ENCODE measurements at places on chromosomes 4 and X. TPM values are rescaled to one million over a fixed set of nuclear protein-coding genes. Genes with fewer than 3 reads are reported as not detected.
A peak's percentile ranks its signal among the peaks of the same experiment; 100 is the strongest.

DNA sequence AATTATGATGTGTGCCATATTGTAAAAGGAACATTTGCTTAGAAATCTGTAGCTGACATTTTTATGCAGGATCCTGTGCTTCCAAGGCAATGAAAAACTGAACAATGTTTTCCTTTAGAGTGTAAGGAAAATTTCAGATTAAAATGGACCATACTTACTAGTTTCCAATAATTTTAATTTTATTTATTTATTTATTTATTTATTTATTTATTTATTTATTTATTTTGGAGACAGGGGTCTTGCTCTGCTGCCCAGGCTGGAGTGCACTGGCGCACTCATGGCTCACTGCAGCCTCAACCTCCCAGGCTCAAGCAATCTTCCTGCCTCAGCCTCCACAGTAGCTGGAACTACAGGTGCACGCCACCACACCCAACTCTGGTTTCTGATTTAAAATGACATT, 369.8 kb upstream of the HAND2 start:
- no peak for DNase-seq

- DNase-seq, result no peak
Observed at GRCh38 chr4:129972257-129972656, 876.3 kb downstream of the C4orf33 start.

DNA sequence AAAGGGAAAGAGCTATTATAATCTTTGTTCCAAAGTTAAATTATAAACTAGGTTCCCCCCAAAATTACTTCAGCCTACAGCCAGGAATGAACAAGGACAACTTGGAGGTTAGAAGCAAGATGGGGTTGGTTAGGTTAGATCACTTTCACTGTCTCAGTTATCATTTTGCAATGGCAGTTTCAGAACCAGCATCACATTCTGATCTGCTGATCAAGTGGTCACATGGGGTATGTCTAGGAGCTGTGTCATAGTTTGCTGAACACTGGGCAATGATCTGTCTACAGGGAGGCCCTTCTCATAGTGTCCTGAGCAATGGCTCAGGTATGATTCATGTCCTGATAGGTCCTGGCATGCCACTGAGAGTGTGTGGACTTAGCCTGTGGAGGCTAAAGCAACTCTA, 41.6 kb upstream of the XIAP start:
- DNase-seq, result no peak

DNA sequence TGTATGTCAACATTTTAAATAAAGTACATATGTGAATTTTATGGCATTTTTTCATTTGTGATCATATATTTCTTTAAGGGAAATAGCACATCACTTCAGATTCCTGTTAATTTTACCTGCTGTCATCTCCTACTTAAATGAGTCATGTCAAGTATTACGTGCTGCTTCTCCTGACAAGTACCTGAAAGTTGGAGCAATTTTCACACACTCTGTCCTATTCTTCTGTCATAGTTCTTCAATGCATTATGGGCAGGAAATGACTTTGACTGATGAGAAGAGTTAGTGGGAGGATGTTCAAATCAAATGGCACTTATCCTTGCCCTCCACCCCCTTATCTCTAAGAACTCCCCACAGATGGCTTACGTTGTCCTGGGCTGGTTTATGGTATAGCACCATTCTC, 64.2 kb upstream of the SYTL5 start:
- DNase-seq, result no peak

- no peak for DNase-seq
Observed at GRCh38 chrX:11146411-11146810, 35.3 kb downstream of the HCCS start.

- no peak for DNase-seq
Observed at GRCh38 chr4:80225595-80225994, 28.3 kb downstream of the PRDM8 start.

DNA sequence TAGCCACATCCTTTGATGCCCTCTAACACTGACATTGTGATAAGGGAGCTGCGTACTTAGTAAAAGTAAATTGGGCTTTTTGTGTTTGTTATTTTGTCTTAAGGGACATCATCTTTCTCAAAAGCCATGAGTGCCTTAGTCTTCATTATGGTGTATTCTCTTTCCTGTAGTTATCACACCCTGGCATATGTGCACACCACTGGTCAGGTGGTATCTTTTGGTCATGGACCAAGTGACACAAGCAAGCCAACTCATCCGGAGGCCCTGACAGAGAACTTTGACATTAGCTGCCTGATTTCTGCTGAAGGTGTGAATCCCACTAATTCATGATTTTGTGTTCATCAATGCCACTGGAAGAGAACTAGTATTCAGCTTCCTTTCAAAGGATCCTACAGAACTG, 18.0 kb downstream of the HERC6 start:
- DNase-seq, result no peak

- peak; percentile 33 for DNase-seq
Observed at GRCh38 chr4:70559211-70559830, 32.7 kb upstream of the AMBN start.

- DNase-seq, result no peak
Observed at GRCh38 chr4:166989886-166990285, 244.4 kb downstream of the SPOCK3 start.

DNA sequence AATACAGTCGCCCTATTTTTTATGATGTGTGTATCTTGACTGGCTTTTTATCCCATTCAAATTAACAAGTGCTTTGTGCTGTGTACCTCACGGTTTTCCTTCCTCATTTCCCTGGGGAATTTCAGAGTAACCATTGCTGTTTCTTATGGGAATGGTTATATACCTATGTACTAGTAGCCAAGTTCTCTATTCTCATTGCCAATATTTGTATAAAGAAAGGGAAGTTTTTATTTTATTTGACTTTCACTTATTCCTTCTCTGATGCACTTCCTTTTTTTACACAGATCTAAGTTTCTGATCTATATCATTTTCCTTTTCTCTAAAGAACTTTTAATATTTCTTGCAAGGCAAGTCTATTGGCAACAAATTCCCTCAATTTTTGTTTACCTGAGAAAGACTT, 181.3 kb downstream of the SOWAHB start:
- no peak for DNase-seq

DNA sequence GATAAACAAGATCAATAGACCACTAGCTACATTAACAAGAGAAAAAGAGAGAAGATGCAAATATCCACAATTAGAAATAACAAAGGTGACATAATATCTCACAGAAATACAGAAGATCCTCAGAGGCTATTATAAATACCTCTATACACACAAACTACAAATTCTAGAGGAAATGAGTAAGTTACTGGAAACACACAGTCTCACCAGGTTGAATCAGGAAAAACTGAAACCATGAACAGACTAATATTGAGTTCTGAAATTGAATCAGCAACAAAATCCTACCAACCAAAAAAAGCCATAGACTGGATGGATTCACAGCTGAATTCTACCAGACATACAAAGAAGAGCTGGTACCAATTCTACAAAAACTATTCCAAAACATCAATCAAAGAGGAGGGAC, 211.8 kb upstream of the CPEB2 start:
- no peak for DNase-seq

DNA sequence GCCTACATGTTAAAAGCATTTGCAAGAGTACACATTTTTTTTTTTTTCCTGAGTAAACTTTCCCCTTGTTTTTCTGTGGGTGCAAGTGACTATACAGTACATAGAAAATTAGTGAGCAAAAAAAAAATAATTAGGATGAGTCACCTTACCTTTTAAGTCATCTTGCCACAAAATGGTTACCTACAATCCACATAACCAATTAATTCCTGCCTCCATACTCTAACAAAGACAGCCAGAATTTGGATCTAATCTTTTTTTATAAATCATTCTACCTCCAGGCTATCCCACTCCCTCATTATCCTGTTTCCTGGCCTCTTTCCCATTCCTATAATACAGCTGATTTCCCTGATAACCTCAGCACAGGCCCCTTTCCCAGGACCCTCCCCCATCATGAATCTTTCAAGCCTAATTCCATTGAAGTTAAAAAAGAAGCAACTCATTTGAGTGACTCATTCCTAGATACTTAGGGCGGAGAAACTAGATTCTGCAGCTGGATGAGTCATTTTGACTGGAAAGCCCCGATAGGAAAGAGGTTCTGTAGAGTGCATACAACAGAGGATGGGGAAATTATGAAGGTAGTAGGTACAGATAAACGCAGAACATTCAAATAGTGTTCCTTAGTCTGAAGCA, 128.2 kb downstream of the C4orf51 start:
- no peak for DNase-seq

ASMT gene
- not detected for total RNA-seq

NHSL2 gene
- 0.31 TPM for total RNA-seq

EGF gene
- not detected for total RNA-seq
